ENCODE measurements at places on chromosomes 3 and 15.

- peak; percentile 10 for DNase-seq
Measured at GRCh38 chr15:35912196-35912595, 366.2 kb upstream of the DPH6 start.

GRCh38 chr3:45113625-45114050, 32.5 kb downstream of the CDCP1 start:
- no peak for DNase-seq

- DNase-seq = no peak
Measured at GRCh38 chr15:63540449-63540848, 36.1 kb downstream of the USP3 start.

DNA sequence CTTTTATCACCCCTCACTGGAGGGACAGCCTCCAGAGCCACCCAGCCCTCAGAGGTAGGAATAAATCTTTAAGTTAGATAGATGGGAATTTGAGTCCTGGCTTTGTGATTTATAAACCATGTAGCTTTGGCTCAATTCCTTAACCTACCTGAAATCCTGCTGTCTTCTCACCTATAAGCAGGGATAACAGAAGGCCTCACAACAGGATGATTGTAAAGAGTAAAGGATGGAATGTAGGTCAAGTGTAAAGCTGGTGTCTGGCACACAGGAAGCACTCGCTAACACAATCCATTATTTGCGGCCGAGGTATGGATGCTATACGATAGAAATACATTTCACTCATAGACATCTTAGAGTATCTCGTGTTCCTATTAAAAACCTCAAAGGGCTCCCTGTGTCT, 162.9 kb upstream of the LRTM1 start:
- no peak for DNase-seq

GRCh38 chr3:64509206-64509605, 178.6 kb downstream of the ADAMTS9 start:
- DNase-seq = no peak

- no peak for DNase-seq
Measured at GRCh38 chr15:57734860-57735259, 28.3 kb downstream of the POLR2M start.

DNA sequence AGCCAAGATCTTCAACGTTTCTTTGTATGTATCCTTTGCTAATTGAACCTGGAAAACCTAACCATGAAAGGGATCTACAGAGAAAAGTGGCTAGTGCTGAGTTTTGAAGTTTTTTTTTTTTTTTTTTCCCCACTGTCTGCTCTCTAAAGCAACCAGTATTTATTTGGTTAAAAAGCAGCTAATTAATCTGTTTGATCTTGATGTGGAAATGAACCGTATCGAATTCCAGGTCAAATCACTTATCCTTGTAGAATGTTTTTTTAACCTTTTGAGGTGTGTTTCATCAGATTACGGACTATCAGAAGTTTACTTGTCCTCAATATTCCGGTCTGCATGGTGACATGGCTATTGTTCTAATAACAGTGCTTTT, 117.2 kb downstream of the FNDC3B start:
- no peak for DNase-seq

DNA sequence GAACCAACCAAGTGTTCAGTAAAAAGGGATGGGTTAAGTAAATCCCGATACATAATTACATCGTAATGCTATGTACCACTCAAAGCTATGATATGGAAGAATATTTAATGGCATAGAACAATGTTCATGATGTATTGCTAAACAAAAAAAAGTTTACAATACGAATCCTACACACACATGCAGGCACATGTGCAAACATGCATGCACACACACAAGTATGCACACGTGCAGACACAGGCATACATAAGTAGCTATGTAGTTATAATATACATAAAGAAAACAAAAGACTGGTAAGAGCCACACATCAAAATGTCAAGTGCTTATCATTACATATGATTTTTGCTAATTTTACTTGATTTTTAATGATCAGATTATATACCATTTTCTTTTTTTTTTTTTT, 74.2 kb downstream of the ARRDC4 start:
- DNase-seq = no peak

- DNase-seq = no peak
Measured at GRCh38 chr3:171977860-171978259, 61.5 kb upstream of the FNDC3B start.

DNA sequence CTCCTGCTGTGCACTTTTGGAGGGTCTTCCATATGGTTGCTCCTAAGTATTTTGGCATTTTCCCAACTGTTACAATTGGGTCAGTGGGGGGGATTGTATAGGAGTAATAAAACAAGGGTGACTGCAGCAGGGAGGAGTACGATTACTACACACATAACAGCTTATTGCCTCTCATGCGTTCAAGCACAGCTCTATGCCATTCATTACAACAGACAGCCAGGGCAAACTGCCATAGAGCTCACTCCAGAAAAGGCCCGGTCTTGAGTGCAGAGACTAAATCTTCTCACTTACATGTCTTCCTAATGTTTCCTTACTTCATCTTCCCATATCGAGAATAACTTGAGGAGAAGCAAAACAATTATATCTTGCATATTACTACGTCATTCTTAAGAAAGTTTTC, 1.4 kb upstream of the CHMP2B start:
- no peak for DNase-seq

- DNase-seq = no peak
Measured at GRCh38 chr3:25035526-25035925, 392.5 kb upstream of the RARB start.

DNA sequence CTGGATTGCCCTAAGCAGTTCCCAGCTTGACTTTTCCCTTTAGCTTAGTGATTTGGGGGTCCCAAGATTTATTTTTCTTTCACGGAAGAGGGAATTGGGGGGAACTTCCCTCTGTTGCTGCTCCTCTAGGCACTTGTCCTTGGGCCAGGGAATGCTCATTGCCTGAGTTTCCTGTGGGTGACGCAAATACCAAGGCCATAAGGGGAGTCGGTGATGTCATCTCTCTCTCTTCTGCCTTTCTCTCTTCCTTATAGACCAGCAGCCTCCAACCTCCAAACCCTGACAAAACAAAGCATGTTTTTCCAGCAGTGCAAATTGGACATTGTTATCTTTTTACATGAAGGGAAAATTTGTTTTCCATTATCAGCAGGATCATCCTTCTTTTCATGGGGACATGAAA, 120.2 kb downstream of the ITPR1 start:
- no peak for DNase-seq

DNA sequence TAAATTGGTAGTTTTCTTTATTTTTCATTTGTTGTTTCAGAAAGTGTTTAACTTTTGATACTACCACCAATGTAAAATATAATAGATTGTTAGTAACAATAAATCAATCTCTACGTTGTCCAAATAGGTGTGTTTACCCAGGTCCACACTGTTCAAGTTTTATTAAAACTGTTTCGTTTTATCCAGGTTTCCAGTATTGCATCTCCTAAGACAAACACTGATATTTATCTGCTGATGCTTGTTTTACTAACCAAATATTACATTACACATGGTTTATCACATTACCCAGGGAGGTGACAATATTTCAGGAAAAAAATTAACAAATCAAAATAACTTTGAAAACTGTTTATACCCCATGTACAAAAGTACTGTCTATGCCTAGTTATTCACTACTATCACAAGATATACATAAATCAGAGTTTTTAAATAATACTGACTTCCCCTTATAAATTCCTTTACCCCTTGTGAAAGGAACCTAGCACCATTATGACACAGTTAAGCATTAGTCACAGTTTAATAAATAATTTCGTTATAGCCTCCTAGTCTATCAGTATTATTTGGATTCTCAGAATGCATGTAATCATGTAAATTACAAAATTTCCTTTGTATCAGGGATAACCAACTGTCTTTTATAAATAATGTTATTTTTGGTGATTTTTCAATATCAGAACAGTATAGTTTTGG, 205.3 kb downstream of the ZBTB20 start:
- no peak for DNase-seq

- DNase-seq = peak; percentile 27
Measured at GRCh38 chr3:125051715-125052581, 3.8 kb downstream of the HEG1 start.

DNA sequence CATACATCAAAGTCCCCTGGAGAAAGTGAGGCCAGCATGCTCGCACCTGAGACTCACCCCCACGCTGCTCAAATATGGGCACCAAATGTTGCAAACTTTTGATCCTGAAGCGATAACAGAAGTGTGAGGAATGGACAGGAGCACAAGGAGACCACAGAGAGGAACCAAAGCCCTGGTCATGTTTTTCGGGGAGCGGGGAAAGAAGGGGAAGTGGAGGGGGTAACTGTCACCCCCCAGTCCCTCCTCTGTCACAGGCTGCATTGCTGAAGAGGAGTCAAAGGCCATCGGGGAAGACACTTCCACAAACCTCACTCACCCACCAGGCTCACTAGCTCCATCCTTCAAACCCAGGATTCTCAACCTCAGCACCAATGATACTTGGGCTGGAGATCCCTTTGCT, 182.4 kb downstream of the UACA start:
- DNase-seq = no peak

GRCh38 chr15:65212097-65212496, 824 bp upstream of the CILP start:
- DNase-seq = no peak

DNA sequence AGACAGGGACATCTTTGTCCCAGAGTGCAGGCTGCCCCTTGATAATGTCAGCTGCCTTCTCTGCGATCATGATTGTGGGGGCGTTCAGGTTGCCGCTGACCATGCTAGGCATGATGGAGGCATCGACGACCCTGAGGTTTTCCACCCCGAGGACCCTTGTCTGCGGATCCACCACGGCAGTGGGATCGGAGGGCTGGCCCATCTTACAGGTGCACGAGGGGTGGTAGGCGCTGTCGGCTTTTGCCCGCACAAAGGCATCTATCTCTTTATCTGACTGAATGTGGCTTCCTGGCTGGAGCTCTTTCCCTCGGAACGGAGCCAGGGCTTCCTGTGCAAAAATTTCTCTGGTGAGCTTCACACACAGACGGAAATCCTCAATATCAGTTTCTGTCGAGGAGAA, 28.4 kb downstream of the CHDH start:
- DNase-seq = no peak

DNA sequence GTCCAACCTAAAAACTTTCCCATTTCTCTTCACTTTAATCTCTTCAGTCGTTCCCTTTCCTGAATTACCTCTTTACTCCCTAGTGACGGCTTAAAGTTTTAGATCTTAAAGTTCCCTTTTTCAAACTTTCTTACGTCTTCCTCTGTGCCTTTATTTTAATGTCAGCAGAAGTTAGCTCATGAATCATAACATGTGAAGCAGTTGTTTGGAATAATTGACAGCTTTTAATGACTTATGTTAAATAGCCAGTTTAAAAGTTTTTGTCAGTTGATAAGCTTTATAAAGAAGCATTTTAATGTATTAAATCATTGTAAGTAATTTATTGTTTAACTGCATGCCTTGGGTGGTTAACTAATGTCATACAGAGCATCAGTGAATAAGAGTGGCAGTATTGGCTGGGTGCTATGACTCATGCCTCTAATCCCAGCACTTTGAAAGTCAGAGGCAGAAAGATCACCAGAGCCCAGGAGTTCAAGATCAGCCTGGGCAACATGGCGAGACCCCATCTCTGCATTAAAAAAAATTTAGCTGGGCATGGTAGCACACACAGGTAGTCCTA, 33.9 kb downstream of the PIK3CA start:
- DNase-seq = no peak

DNA sequence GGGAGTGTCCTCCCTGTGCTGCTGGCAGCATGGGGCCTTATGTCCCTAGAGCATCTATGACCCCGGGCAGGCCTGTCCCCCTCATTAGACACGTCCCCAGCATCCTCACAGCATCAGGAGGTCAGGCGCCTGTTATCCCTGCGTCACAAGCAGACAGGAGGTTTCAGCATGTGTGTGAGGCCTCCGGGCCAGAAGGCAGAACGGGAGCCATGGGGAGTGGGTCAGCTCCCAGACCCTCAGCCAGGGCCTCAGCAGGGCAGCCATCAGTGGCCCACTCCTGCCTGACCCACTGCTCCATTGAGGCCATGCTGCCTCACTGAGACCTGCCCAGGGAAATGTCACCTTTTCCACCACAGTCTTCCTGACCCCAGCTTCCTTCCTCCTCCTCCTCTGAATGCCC, 71.6 kb downstream of the DNAJB8 start:
- DNase-seq = no peak

- no peak for DNase-seq
Measured at GRCh38 chr3:117681619-117682018, 972.0 kb downstream of the TUSC7 start.

- DNase-seq = peak; percentile 88
Measured at GRCh38 chr3:12224181-12225147, 64.4 kb upstream of the PPARG start.

GRCh38 chr3:126827121-126827520, 123.1 kb downstream of the CHCHD6 start:
- no peak for DNase-seq

GRCh38 chr15:72135719-72136118, 17.5 kb downstream of the SENP8 start:
- no peak for DNase-seq

DNA sequence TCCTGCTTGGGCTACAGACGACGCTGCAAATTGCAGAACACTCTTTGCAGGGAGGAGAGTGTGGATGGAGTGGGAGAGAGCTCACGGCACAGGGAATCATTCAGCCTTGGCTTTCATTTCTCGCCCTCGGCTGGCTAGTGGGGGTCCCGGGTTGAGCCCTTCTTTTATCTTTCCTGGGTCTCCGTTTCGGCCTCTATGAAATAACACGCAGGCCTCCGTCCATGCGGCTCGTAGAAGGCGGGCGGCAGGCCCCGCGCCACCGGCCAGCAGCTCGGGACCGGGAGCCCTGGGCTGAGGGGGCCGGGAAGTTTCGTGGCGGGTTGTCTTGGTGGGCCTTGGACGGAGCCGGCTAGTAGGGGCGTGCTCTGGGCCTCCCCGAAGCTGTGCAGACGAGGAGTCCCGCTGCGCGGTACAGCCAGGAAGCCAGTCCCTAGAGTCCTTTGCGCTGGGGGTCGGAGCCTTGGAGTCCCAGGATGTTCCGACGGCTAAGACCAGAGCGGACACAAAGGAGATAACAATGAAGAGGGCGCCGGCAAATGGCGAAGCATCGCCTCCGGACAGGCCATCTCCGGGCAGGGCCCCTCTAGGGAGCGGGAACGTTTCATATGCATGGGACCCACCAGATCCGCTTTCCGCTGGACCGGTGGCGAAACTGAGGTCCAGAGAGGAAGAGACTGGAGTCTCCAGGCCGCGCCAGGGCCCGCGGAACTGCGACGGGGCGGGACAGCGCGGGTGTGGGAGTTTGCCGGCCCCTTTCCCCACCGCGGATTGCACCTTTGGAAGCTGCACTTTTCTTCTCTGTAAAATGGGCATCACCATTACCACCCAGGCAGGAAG, 4.3 kb downstream of the RNU6-1 start:
- DNase-seq = no peak

DNA sequence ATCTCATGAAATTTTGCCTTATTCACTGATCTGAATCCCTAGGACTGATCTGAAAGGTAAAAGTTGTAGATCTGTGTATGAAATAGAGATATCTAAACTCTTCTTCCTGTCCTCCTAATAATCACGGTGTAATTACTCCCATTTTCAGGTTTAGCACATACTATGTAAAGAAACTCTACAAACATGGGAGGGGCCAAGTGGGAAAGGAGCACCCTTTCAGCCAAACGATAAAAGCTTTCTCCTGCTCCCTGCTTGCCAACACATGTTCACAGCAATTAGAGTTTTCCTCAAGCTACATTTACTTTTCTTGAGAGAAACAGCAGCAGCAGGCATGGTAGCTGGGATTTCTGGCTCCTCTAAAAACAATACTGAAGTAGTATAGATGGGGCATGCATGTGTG, 71.6 kb downstream of the CHAC1 start:
- DNase-seq = no peak

Data from mucosa of gallbladder (tissue), 1 donor.